CD8-positive, alpha-beta memory T cell (primary cell): ENCODE measurements at places on chromosomes 1 and 21. TPM values are rescaled to one million over a fixed set of nuclear protein-coding genes. Genes with fewer than 3 reads are reported as not detected.
A peak's percentile ranks its signal among the peaks of the same experiment; 100 is the strongest.

The ZBTB37 gene
- total RNA-seq: 10.4 TPM

DNA sequence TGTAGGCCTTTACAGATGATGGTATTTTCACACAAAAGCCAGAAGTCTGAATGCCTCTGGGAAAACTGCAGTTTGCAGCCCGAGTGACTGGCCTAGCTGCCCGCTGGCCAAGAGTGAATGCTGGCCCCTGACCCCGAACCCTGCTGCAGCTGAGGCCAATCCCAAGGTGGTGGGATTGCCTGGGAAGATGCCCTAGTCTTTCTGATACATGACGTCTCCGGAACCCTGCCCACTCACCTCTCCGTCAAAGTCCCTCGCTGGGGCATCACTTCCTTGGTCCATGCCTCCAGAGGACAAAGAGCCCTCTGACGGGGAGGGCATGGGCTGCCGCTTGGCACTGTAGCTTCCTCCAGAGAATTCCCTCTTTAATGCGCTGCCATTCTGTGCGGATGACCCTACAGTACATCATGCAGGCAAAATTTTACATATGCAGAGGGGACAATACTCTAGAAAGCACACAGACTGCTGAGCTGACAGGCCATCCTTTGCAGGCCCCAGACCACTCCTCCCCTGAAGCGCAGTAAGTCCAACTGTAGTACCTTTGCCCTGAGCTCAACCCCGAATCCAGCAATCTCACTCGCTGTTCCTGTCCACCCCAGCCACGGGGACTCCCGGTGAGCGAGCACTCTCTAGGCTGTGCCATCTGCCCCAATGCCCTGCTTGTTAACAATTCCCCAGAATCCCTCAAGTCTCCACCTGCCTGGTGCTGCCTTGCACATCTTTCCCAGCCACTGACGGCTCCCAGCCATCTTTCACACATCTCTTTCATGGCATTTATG is 54.7 kb downstream of the COQ8A start:
- H3K36me3 ChIP-seq: no peaks in the 10 kb centered on the region
- H3K27me3 ChIP-seq: no peaks in the 10 kb centered on the region
- no peaks in the 10 kb centered on the region for H3K4me1 ChIP-seq
- H3K27ac ChIP-seq: no peak overlapping the region
- H3K4me3 ChIP-seq: no peak overlapping the region
- DNase-seq: no peak

GRCh38 chr1:178916448-178917174 is 45.7 kb upstream of the ANGPTL1 start:
- no peaks in the 10 kb centered on the region for H3K27me3 ChIP-seq
- no peak for DNase-seq
- H3K4me3 ChIP-seq: no peak overlapping the region
- no peaks in the 10 kb centered on the region for H3K4me1 ChIP-seq
- H3K27ac ChIP-seq: no peak overlapping the region
- H3K36me3 ChIP-seq: no peaks in the 10 kb centered on the region

- peak overlapping the region; percentile 30 for H3K4me3 ChIP-seq
- H3K4me1 ChIP-seq: peaks cover 12% of the 10 kb centered on the region
- DNase-seq: no peak
- H3K36me3 ChIP-seq: peaks cover 78% of the 10 kb centered on the region
- no peaks in the 10 kb centered on the region for H3K27me3 ChIP-seq
Measured at GRCh38 chr1:39328586-39329121, 124.2 kb downstream of the MACF1 start.

DNA sequence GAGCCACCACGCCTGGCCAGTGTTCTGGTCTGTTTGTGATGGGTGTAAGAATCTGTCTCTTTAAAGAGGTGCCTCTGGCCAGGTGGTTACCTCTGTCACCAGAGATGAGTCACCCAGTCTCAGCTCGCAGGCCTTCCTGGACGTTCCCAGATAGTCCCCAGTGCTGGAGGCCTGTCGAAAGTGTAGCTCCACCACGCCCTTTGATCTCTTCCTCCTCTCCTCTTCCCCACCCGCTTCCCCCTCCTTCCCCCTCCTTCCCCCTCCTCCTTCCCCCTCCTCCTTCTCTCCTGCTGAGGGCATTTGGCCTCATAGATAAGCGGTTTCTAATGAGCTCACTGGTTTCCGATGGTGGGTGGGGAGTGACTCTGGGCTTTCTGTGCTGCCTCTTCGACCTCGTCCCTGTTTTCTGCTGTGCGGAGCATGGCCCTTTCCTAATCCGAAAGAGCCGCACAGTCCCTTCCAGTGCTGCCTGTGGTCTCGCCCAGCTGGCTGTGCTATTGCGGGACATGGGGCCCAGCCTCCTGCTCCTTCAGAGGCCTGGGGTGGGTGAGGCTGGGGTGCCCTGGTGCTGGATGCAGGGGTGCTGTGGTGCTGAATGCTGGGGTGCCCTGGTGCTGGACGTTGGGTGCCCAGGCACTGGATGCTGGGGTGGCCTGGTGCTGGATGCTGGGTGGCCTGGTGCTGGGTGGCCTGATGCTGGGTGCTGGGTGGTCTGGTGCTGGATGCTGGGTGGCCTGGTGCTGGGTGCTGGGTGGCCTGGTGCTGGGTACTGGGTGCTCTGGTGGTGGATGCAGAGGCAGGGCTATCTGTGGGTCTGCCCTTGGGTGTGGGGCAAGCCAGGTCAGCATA is 19.2 kb downstream of the AGPAT3 start:
- no peak for DNase-seq
- peak overlapping the region; percentile 84 for H3K27ac ChIP-seq
- peaks cover 37% of the 10 kb centered on the region for H3K4me1 ChIP-seq
- H3K27me3 ChIP-seq: no peaks in the 10 kb centered on the region

The RASAL2 gene
- 0.07 TPM for total RNA-seq

- H3K4me1 ChIP-seq: no peaks in the 10 kb centered on the region
- no peak overlapping the region for H3K4me3 ChIP-seq
- DNase-seq: no peak
- no peaks in the 10 kb centered on the region for H3K27me3 ChIP-seq
- H3K36me3 ChIP-seq: no peaks in the 10 kb centered on the region
Measured at GRCh38 chr1:53902235-53903138, 8.5 kb downstream of the DIO1 start.

GRCh38 chr1:102191723-102192122 is 195.0 kb upstream of the OLFM3 start:
- H3K4me1 ChIP-seq: no peaks in the 10 kb centered on the region
- H3K4me3 ChIP-seq: no peak overlapping the region
- no peak for DNase-seq
- H3K27me3 ChIP-seq: no peaks in the 10 kb centered on the region
- H3K36me3 ChIP-seq: no peaks in the 10 kb centered on the region
- no peak overlapping the region for H3K27ac ChIP-seq

GRCh38 chr1:228652116-228652515 is 83.2 kb upstream of the RHOU start:
- H3K4me1 ChIP-seq: peaks cover 17% of the 10 kb centered on the region
- H3K27ac ChIP-seq: no peak overlapping the region
- H3K27me3 ChIP-seq: peaks cover 52% of the 10 kb centered on the region

The LCE3E gene
- not detected for total RNA-seq

The NBL1 gene
- total RNA-seq: 35.6 TPM

The ACP6 gene
- 5.2 TPM for total RNA-seq

- no peak overlapping the region for H3K4me3 ChIP-seq
- no peaks in the 10 kb centered on the region for H3K27me3 ChIP-seq
- no peak overlapping the region for H3K27ac ChIP-seq
- H3K4me1 ChIP-seq: no peaks in the 10 kb centered on the region
- no peak for DNase-seq
Measured at GRCh38 chr1:7478809-7479499, 292.1 kb upstream of the VAMP3 start.

The RAB42 gene
- 0.35 TPM for total RNA-seq

The PIGR gene
- total RNA-seq: 0.04 TPM

GRCh38 chr1:14742181-14742980 is 143.9 kb downstream of the KAZN start:
- H3K27ac ChIP-seq: no peak overlapping the region
- no peaks in the 10 kb centered on the region for H3K36me3 ChIP-seq
- no peaks in the 10 kb centered on the region for H3K4me1 ChIP-seq
- H3K4me3 ChIP-seq: no peak overlapping the region
- H3K27me3 ChIP-seq: peaks cover 6% of the 10 kb centered on the region

The TMEM52 gene
- 1.4 TPM for total RNA-seq

DNA sequence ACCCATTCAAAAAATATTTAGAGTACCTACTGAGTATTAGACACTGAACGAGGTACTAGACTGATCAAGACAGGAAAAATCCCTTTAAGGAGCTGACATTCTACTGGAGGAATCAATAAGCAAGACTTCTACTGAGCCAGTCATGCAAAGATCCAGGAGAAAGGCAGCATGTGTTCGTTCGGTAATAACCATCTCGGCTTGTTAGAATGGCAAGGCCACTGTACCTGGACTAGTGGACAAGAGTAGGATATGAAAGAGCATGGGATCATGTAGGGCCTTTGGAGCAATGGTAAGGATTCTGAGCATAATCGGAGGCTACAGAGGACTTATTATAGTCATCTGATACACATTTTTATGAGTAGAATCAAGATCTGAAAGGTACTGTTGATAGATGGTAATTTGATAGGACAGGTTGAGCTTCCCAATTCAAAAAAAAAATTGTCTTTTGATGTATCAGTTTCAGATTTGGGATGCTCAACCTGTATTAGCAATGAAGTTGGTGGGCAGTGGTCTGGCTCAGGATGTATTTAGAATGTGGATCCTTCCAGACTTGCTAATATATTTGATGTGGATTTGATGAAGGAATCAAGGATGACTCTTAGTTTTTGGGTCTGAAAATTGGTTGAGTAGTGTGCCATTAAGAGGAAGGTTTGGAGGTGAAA is 2.3 kb downstream of the COX20 start:
- H3K27ac ChIP-seq: no peak overlapping the region
- H3K4me3 ChIP-seq: no peak overlapping the region
- no peak for DNase-seq
- H3K27me3 ChIP-seq: no peaks in the 10 kb centered on the region

The PPIAL4G gene
- 0.44 TPM for total RNA-seq

GRCh38 chr21:41709166-41709565 is 57.7 kb downstream of the RIPK4 start:
- H3K27ac ChIP-seq: no peak overlapping the region
- H3K27me3 ChIP-seq: peaks cover 3% of the 10 kb centered on the region

- no peaks in the 10 kb centered on the region for H3K36me3 ChIP-seq
- H3K4me1 ChIP-seq: peaks cover 49% of the 10 kb centered on the region
- no peaks in the 10 kb centered on the region for H3K27me3 ChIP-seq
- H3K27ac ChIP-seq: no peak overlapping the region
Measured at GRCh38 chr21:45475797-45476570, 66.3 kb downstream of the SLC19A1 start.

The PPIH gene
- total RNA-seq: 117 TPM

- H3K27ac ChIP-seq: no peak overlapping the region
- H3K27me3 ChIP-seq: no peaks in the 10 kb centered on the region
- H3K36me3 ChIP-seq: no peaks in the 10 kb centered on the region
Measured at GRCh38 chr1:118949315-118949714, 38.8 kb downstream of the TBX15 start.

GRCh38 chr1:243667591-243667990 is 182.5 kb downstream of the AKT3 start:
- no peak for DNase-seq
- H3K4me1 ChIP-seq: no peaks in the 10 kb centered on the region
- H3K27me3 ChIP-seq: no peaks in the 10 kb centered on the region

DNA sequence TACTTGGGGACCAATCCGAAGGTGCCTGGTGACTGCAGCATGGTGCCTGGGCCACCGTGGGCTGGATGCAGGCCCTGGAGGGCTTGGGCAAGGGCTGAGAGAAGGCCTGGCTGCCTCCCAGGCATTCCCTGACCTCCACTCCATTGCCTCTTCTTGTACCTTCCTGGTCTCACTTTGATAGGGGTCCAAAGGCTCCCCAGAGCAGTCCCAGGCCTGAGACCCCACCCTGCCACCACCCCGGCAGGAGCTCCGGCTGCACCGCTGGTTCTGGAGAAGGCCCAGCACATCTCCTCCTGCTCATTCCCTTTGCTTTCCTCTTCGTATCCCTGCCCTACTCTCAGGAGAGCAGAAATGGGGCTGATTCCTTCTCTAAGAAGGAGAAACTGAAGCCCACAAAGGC is 133.3 kb upstream of the IPO9 start:
- no peaks in the 10 kb centered on the region for H3K36me3 ChIP-seq
- DNase-seq: no peak
- H3K27ac ChIP-seq: no peak overlapping the region
- H3K4me1 ChIP-seq: no peaks in the 10 kb centered on the region
- H3K27me3 ChIP-seq: no peaks in the 10 kb centered on the region
- H3K4me3 ChIP-seq: no peak overlapping the region

The VWA5B1 gene
- not detected for total RNA-seq

The PHF13 gene
- total RNA-seq: 12.5 TPM

The AKT3 gene
- total RNA-seq: 47.3 TPM

GRCh38 chr1:204814166-204814884 is 56.3 kb upstream of the NFASC start:
- no peak overlapping the region for H3K4me3 ChIP-seq
- no peaks in the 10 kb centered on the region for H3K4me1 ChIP-seq
- no peak overlapping the region for H3K27ac ChIP-seq
- no peak for DNase-seq
- H3K36me3 ChIP-seq: no peaks in the 10 kb centered on the region

DNA sequence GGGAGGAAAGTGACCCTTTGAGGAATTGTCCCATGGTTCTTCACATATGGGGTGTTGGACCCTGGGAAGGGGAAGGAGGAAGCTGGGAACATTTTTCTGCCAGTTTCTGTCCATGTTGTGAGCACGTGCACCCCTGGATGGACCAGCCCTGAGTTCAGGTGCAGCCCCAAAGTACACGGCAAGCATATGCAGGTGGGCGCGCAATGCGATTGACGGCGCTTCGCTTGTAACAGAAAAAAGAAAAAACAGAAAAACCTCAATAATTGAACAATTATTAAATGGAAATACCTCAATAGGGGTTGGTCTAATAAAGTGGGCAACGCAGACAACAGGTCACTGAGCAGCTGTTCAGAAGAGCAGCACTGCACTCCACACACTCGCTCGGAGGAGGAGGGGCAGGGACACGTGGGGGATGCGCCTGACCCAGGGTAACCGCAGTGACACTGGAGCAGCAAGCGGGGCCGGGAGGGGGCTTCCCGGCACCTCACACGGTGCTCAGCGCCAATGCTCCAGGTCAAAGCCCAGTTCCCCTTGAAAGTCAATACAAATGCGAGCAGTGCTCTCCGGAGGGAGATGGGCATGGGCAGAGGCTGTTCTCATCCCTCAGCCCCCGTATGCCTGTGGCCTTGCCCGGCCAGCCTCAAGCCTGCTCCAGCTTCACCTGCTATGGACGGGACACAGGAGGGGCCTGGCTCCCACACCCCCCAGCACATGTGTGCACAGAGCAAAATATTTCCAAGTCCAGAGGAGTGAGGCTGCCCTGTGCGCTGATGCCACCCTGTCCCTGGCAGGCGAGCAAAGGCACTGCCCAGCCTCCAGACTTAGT is 6.6 kb upstream of the ACTRT2 start:
- H3K36me3 ChIP-seq: no peaks in the 10 kb centered on the region
- H3K27me3 ChIP-seq: no peaks in the 10 kb centered on the region
- H3K4me3 ChIP-seq: no peak overlapping the region
- H3K27ac ChIP-seq: no peak overlapping the region

- H3K27me3 ChIP-seq: no peaks in the 10 kb centered on the region
- H3K4me3 ChIP-seq: no peak overlapping the region
- DNase-seq: no peak
- no peaks in the 10 kb centered on the region for H3K36me3 ChIP-seq
- H3K27ac ChIP-seq: no peak overlapping the region
Measured at GRCh38 chr1:157704878-157705277, 4.3 kb upstream of the FCRL3 start.
